ENCODE measurements at places on chromosomes 6 and 20.

GRCh38 chr6:123089226-123089625 lies 93.2 kb downstream of the CLVS2 start:
- DNase-seq: no peak

GRCh38 chr20:9613871-9614270 lies 99.5 kb downstream of the LAMP5 start:
- no peak for DNase-seq

DNA sequence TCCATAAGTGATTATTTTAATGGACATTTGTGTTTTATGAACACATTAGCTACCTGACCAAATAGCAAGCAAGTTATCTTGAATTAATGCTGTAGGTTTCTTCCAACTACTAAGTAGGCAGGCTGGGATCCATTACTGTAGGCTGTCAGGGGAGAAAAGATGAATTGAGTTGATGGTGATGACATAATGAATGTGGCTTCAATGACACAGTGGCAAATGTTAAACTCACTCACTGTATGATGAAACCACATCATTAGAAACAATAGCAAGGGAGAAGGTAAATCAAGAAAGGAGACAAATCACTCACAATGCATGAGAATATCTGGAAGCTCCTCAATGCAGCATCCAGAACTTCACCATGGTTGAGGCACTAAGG lies 529.7 kb upstream of the CITED2 start:
- DNase-seq: no peak

DNA sequence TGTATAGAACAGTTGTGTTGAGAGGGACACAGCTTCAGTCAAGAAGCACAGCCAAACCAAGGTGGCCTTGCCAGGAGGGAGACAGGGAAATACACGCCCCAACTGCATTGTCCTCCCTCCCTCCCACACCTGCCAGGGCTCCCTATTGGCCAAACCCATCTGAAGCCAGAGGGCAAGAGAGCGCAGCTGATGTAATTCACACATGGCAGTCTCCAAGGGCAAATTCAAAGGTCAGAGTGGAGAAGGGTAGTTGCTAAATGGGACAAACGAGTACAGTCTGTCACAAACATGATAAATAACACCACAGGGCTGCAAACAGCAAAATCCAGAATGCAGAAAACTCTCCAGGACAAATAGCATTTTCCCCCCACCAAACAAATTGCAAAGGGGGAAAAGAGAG lies 23.2 kb upstream of the PPP1R16B start:
- DNase-seq: no peak

- no peak for DNase-seq
These were observed 147.6 kb upstream of the TMEM170B start for GRCh38 chr6:11389977-11390376.

DNA sequence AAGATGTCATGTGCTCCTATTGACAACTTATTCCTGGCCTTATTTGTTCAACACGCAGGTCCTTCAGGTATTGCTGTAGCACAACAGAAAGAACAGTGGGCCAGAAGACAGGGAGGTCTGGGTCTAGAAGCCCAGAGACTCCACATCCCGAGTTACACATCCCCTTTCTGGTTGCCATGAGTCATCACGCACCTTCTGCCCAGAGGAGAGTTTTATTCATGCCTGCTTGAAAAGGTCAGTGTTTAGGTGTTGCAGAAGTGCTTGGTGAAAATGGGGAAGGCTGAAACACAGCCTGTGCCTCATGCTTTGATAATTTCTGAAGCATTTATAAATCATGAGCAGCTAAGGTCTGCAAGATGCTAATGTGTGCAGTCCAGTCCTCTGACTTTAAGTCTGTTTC lies 256.4 kb downstream of the GMPR start:
- DNase-seq: no peak

DNA sequence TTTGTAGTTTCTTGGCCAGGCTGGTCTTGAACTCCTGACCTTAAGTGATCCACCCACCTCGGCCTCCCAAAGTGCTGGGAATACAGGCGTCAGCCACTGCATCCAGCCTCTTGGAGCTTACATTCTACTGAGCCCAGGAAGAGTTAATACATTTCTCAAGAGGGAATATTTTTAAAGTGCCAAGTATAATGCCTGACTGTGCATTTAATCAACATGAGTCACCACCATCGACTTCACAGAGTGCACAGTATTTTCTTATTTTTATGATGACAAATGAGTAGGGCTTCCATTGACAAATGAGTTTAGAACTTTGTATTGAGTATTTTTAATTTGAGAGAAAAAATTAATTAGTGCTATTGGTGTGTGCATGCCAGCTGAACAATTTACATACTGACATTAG lies 72.2 kb downstream of the SASH1 start:
- DNase-seq: no peak

GRCh38 chr6:127404133-127404532 lies 55.1 kb downstream of the KIAA0408 start:
- DNase-seq: no peak

DNA sequence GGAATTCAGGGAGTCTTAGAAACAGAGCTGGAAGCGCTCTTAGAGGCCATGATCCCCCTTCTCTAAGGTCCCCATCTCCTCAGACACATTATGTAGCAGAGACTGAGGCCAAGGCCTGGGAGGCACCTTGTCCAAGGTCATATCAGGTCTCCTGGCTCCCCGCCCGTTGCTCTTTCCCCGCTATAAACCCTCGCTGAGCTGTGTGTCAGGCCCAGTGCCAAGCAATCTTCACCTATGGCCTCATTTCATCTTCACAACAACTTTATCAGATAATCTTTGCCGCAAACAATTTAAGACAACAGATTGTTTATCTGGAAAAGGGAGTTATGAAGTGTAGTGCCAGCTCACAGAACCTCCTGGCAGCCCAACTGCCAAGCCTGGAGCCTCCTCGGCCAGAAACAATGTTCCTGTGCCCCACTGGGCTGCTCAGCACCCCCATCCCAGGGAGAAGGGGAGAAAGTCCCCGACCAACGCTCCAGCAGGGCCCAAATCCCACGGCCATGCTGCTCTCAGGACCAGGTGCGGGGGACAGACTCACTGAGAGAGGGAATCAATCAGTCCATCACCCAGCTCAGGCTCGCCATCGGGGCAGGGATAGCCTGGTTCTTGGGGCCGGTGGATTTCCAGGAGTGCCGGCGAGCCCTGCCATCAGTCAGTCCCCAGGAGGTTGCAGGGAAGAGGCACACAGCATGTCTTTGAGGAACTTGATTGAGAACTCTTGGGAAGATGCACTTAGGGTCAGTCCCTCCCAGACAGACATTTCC lies 16.9 kb upstream of the FANCE start:
- DNase-seq: no peak

DNA sequence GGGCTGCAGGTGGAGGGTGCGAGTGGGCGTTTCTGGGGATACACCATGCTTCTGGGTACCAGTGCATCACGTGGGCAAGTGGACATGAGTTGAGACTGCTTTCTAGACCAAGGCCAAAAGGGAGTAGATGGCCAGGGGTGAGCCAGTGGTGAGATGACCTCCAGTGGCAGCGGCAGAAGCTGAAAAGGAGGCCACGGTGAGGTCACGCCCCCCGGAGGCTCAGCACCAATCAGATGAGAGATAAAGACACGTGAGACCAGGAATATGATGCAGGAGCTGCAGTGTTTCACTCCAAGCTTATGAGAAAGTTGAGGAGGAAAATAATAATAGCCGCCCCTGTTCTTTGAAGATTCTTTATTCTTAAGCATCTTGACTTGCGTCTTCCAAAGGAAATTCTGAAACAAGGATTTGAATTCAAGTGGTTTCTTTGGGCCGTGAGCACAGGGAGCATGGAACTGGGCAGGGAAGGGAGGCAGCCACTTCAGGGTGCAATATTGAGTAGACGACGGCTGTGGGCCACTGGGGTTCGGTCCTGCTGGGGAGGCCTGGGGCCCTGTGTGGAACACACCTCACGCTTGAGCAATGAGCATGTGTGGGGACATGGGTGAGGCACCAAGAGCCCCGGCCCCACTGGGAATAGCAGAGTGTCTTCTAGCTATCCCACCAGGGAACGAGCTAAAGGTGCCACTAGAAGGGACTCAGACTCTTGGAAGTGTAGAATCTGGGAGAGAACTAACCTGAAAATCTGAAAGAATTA lies 156.7 kb upstream of the LRFN2 start:
- no peak for DNase-seq

DNA sequence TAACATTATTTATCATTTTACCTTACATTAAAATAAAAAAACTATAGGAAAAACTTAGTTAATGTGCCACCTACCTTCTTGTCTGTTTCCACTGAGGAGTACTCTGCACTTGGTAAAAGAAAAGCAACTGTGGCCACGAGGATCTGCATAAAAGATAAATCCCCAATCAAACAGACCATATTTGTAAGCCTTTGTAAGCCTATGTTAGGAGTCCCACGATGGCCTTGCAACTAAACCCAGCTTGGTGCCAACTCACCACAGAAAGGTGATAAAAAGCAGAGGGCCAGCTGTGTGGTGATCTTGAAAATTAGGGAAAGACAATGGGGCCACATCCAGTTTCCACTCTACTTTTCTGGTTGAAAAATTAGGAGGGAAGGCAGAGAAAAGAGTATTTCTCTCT lies 156.9 kb downstream of the INSM1 start:
- DNase-seq: no peak

DNA sequence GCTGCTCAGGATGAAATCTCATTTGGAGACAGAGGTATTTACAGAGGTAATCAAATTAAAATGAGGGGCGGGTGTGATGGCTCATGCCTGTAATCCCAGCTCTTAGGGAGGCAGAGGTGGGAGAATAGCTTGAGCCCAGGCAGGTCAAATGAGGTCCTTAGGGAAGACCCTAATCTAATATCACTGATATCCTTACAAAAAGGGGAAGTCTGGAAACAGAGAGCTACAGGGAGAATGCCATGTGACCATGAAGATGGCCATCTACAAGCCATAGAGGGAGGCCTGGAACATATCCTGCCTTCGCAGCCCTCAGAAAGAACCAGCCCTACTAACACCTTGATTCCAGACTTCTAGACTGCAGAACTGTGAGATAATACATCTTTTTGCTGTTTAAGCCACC lies 8.3 kb downstream of the MTCL3 start:
- DNase-seq: no peak

DNA sequence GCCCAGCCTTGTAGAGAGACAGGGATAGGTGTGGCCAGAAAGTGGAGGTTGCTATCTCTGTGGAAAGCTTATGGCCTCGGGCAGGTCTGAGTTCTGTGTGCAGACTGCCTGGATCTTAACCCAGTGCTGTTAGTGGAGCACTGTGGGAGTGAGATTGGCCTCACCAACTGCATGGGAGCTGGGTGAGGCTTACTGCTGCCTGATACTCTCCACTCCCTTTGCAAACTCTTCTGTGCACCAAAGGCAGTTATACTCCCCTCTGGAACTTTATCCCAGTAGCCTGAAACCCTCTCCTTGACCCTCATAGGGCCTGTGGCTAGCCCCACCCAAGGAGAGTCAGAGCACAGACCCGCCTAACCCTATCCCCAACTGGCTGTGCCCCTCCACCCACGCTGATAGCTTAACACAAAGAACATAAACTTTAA lies 41.4 kb upstream of the PKIB start:
- no peak for DNase-seq

GRCh38 chr6:102798636-102799035 lies 1405.1 kb downstream of the GRIK2 start:
- DNase-seq: no peak

- DNase-seq: no peak
These were observed 108.0 kb downstream of the ZMYND8 start for GRCh38 chr20:47248448-47248966.

DNA sequence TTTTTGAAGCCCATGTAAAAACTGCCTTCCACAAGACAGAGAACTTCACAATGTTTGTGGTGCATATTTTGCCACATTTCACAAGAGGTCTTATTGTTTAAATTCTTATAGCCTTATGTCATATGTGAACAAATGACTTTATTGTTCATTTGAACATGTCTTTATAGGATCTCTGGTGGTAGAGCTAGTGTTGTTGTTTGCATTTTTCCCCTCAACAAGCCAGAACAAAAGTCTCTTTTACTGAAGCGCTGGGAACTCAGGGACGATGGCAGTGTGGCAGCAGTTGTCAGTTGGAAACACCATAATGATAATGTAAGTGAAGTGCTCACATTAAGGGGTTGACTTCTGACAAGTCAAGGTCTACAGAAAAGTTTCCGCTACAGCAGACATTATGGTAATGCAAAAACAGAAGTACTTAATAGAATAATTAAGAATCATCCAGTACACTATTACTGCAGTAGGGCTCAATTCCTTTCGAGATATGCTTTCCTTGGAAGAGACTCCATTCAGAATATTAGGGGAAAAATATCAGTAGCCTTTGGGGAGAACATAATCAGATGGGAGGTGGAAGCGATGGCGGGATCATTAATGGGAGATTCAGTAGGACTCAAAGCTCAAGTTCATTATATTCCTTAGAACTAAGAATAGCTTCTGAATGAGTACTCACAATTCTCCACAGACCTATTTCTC lies 180.0 kb downstream of the GJA10 start:
- DNase-seq: no peak

DNA sequence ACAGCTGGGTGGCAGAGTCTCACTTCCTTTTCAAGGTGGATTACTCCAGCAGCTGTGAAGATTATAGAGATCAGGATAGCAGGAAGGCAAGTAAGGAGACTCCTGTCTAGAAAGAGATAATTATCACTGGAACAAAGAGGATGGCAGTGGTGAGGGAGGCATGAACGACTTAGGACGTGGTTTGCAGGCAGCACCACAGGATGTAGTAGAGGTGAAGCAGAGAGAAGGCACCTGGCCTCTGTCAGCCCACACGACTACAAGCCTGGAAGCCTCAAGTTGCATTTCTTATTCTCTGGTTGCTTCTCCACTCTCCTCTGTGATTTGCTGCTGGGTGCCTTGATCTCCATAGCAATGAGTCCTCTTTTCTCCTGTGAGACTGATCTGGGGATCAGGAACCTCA lies 62.7 kb downstream of the TSHZ2 start:
- DNase-seq: no peak

DNA sequence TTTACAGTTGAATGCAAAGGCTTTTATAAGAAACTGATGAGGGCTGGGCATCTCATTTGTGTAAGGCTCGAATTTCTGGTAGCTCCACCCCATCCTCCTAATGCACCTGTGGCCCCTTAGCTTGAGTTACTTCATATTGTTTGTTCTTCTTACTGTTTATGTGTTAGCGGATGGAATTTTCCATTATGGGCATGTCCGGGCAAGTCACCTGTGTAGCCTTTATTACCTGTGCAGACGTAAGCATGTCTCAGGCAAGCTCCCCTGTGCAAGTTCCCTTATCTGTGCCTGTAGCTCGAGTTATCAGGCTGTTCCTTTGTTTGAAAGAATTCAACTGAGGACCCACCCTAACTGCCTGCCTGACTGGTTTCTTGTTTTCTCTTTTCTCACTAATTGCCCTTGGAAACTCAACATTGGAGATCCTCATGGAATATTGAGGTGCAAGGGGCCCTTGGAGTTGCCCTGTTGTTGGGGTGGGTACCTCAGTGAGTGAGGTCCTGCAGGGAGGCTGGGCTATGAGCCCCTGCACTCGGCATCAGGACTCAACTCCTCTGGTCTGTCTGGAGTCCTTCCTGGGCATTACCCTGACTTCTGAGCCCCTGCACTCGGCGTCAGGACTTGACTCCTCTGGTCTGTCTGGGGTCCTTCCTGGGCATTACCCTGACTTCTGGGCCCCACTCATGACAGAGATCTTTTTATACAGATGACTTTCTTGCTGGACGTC lies 207.9 kb upstream of the SULF2 start:
- DNase-seq: no peak
